ENCODE measurements at places on chromosomes 7 and 10. TPM values are rescaled to one million over a fixed set of nuclear protein-coding genes. Genes with fewer than 3 reads are reported as not detected.

- H3K4me1 ChIP-seq, result no peaks in the 10 kb centered on the region
- H3K4me3 ChIP-seq, result peak overlapping the region; percentile 50
- no peaks in the 10 kb centered on the region for H3K36me3 ChIP-seq
- peak overlapping the region; percentile 60 for H3K27ac ChIP-seq
- no peak for DNase-seq
Observed at GRCh38 chr7:116672596-116673456, 830 bp downstream of the MET start.

- no peaks in the 10 kb centered on the region for H3K4me1 ChIP-seq
- no peak overlapping the region for H3K27ac ChIP-seq
- DNase-seq, result no peak
- H3K4me3 ChIP-seq, result no peak overlapping the region
Observed at GRCh38 chr10:121462281-121462680, 136.0 kb downstream of the FGFR2 start.

DNA sequence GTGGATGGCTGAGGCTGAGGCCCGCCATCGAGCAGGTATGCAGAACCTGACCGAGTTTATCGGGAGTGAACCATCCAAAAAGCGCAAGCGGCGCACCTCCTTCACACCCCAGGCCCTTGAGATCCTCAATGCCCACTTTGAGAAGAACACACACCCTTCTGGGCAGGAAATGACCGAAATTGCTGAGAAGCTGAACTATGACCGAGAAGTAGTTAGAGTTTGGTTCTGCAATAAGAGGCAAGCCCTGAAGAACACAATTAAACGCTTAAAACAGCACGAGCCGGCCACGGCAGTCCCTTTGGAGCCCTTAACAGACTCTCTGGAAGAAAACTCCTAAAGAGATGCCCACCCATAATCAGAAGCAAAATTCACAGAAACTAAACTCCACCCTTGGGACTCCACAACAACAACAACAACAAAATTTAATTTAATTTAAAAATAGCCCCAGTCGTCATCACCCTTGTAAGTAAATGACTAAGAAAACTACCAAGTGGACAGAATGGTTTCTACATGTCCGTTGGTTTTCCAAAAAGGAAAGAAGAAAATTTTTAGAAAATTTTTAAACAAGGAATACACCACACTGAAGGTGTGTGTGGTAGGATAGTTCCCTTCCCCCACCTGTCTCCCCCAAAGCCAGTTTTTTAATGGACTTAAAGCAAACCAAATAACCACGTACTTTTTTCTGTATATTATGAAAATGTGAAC, 101.7 kb upstream of the YAE1 start:
- H3K4me3 ChIP-seq, result no peak overlapping the region
- no peaks in the 10 kb centered on the region for H3K36me3 ChIP-seq
- H3K27me3 ChIP-seq, result no peaks in the 10 kb centered on the region

DNA sequence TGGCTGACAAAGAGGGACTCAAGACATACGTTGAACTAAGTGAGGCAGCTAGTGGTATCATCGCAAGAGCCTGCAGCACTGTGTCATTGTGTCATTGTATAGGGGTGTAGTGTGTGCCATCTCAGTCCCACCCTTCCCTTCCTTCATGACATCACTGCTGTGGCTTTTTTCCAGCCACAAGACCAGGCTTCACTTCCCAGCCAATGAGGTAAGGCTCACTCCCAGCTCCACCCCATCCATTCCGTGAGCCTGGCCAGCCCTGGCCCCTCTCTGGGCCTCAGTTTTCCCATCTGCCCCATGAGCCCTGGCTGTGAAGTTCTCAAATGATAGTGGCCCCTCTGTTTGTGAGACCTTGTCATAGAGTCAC, 134.3 kb upstream of the ZMIZ1 start:
- no peak overlapping the region for H3K4me3 ChIP-seq
- H3K27ac ChIP-seq, result no peak overlapping the region
- H3K4me1 ChIP-seq, result no peaks in the 10 kb centered on the region
- no peak for DNase-seq

GRCh38 chr7:44533301-44534055, 7.7 kb downstream of the NPC1L1 start:
- H3K4me3 ChIP-seq, result no peak overlapping the region
- H3K4me1 ChIP-seq, result no peaks in the 10 kb centered on the region
- no peaks in the 10 kb centered on the region for H3K36me3 ChIP-seq
- H3K27ac ChIP-seq, result no peak overlapping the region
- DNase-seq, result no peak

- H3K4me3 ChIP-seq, result no peak overlapping the region
- H3K36me3 ChIP-seq, result no peaks in the 10 kb centered on the region
- H3K27ac ChIP-seq, result no peak overlapping the region
- H3K4me1 ChIP-seq, result no peaks in the 10 kb centered on the region
Observed at GRCh38 chr7:148058092-148058491, 532.5 kb upstream of the C7orf33 start.

GRCh38 chr7:91064938-91065337, 199.3 kb upstream of the FZD1 start:
- no peak for DNase-seq
- H3K27me3 ChIP-seq, result no peaks in the 10 kb centered on the region
- H3K27ac ChIP-seq, result no peak overlapping the region
- no peaks in the 10 kb centered on the region for H3K4me1 ChIP-seq

- no peak overlapping the region for H3K4me3 ChIP-seq
- no peak overlapping the region for H3K27ac ChIP-seq
- H3K4me1 ChIP-seq, result peaks cover 9% of the 10 kb centered on the region
Observed at GRCh38 chr10:125101049-125101448, 59.3 kb downstream of the CTBP2 start.

DNA sequence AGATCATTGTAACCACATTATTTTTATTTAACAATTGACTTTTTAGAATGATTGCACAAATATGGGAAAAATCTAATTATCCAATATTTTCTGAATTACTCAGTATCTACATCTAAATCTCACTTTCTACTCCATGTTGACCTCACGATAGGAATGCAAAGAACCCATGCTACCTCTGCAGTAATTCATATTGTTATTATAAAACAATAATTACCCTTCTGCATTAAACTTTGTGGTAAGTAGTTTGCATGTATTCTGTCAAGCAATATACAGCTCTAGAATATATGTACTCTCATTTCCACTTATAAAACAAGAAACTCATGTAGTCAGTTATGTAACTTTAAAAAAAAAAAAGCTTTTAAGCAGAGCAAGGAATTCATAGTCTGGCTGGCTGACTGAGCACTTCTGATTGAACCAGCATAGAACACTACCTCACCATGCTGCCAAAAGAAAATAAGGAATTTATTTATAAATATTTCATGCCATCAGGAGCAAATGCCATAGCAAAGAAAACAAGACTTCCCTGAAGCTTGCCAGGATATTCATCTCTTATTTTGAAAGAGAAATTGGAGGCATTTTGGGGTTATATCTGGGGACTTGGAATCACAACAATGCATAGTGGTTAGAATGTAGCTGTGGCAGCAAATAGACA, 895.7 kb downstream of the XPNPEP1 start:
- no peak overlapping the region for H3K4me3 ChIP-seq
- no peaks in the 10 kb centered on the region for H3K4me1 ChIP-seq
- no peak for DNase-seq
- no peaks in the 10 kb centered on the region for H3K27me3 ChIP-seq

DNA sequence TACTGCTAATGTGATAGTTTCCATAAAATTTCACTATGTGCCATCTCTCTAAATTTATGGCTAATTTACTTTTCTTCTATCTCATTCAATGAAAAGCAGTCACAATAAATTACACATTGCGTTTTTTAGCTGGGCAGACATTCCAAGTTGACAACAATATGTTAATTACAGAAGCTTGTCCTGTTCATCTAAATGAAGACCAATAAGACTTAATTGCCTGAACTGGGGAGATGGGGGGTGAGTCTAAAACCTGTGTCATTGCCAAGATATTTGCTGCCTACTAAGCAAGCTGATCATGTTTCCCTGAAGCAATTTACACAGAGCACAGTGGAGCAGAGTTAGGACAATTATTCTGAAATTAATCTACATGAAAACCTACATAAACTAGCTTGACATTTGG, 89.3 kb upstream of the ADRB1 start:
- no peak overlapping the region for H3K27ac ChIP-seq
- DNase-seq, result no peak
- no peaks in the 10 kb centered on the region for H3K36me3 ChIP-seq
- no peaks in the 10 kb centered on the region for H3K4me1 ChIP-seq
- H3K4me3 ChIP-seq, result no peak overlapping the region
- no peaks in the 10 kb centered on the region for H3K27me3 ChIP-seq

DNA sequence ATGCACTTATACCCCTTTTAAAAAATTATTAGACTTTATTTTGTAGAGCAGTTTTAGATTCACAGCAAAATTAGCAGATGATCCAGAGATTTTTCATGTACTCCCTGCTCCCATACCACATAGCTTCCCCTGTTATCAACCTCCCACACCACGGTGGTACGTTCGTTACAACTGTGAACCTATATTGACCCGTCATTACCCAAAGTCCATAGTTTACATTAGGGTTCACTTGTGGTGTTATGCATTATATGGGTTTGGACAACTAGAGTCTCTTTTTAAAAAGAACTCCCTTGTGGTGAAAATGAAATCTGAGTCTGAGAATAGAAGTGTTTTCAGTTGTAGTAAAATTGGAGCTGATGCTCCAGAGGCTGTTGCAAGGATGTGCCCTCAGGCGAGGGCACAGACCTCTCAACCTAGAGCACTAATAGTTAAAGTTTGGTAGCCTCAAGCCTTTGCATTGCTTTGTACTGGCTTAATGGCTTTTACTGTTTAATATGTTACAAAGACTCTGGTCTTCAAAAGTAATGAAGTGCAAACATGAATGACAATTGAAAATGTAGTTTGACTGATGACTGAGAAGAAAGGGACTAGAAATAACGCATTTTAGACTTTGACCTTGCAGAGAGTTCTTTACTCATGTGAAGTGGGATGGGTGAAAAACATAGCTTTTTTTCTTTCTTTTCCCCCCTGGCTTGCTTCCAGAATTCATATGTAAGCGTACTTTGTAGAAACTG, 30.6 kb upstream of the CSTF2T start:
- H3K4me1 ChIP-seq, result no peaks in the 10 kb centered on the region
- no peak overlapping the region for H3K4me3 ChIP-seq
- no peak overlapping the region for H3K27ac ChIP-seq
- H3K27me3 ChIP-seq, result no peaks in the 10 kb centered on the region
- DNase-seq, result no peak
- H3K36me3 ChIP-seq, result no peaks in the 10 kb centered on the region

DNA sequence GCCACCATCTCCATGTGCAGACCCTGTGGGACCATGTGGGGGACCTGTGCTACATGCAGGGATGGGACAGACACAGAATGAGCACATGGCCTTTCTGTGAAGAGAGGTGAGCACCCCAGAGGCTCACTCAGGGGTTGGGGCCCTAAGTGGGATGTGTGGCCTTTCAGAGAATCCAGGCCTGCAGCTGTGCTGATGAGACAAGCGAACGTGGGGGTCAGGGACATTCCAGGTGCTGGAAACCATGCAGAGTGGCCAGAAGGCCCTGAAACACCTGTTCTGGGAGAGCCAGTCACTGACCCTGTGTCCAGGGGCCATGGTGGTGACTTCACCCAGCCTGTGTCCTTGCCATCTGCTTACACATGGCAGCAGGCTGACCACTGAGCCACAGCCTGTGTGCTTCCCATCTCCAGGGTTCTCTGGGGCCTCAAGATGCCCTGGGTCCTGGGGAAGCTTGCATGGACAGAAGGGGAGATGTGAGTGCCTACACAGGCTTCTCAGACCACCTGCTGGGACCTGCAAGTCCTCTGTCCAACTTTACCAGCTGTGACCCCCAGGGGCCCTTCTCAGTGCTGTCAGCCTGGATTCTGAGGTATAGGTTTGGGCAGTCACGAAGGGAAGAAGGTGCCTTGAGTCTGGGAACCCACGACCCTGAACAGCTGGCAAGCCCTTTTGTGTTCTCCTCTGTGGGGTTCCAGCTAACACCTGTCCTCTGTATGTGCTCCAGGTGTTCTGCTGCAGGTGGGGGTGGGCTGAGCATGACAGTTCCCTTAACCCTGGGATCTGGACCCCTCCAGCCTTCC, 17.6 kb downstream of the RAMP3 start:
- H3K4me1 ChIP-seq, result no peaks in the 10 kb centered on the region
- no peak overlapping the region for H3K27ac ChIP-seq
- H3K36me3 ChIP-seq, result no peaks in the 10 kb centered on the region
- peak; percentile 5 for DNase-seq

DNA sequence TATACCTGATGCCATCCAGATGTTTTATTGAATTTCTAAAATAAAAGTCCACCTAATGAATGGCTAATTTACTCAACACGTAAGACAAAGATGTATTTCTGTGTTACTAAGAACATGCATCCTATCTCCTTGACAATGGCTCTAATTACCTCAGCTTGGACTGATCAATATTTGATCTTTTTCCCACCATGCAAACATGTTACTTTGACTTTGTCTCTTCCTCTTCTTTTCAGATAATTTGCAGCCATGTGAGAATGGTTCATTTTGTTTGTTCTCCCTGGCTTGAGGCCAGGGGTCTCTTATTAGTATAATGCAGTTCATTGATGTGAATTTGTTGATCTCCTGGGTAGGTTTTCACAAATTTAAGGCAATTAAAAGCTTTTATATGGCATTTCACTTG, 302.1 kb downstream of the ADK start:
- H3K27me3 ChIP-seq, result no peaks in the 10 kb centered on the region
- H3K36me3 ChIP-seq, result no peaks in the 10 kb centered on the region
- no peak overlapping the region for H3K27ac ChIP-seq

GRCh38 chr7:106927536-106927935, 62.5 kb downstream of the PIK3CG start:
- no peaks in the 10 kb centered on the region for H3K4me1 ChIP-seq
- no peaks in the 10 kb centered on the region for H3K27me3 ChIP-seq
- DNase-seq, result no peak
- no peak overlapping the region for H3K4me3 ChIP-seq

DNA sequence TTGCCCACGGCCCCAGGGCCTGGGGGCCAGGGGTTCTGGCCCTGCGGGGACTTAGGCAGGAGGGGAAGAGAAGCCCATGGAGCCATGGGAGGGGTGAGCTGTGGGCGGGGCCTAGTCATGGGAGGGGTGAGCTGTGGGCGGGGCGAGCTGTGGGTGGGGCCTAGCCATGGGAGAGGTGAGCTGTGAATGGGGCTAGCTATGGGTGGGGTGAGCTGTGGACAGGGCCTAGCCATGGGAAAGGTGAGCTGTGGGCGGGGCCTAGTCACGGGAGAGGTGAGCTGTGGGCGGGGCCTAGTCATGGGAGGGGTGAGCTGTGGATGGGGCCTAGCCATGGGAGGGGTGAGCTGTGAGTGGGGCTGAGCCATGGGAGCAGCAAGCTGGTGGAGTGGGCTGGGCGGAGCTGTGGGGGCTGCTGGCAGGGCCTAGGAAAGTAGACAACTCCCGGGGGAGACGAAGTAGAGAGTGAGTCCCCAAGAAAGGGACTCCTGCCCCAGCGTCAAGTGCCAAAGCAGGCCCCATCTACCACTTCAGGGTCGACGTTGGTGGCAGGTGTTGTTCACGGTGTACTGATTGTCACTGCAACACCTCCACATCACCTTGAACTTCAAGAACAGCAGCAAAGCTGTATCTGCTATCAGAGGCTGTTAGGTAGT, 19.2 kb upstream of the TTYH3 start:
- no peak overlapping the region for H3K4me3 ChIP-seq
- H3K36me3 ChIP-seq, result no peaks in the 10 kb centered on the region
- no peaks in the 10 kb centered on the region for H3K27me3 ChIP-seq
- no peaks in the 10 kb centered on the region for H3K4me1 ChIP-seq
- DNase-seq, result no peak

The INMT gene
- total RNA-seq, result 6.5 TPM

The PLA2G12B gene
- total RNA-seq, result not detected

The CALD1 gene
- 532 TPM for total RNA-seq

The SORBS1 gene
- 422 TPM for total RNA-seq

The AASS gene
- 61.2 TPM for total RNA-seq

The LRRC18 gene
- not detected for total RNA-seq

The PLEKHS1 gene
- total RNA-seq, result not detected
